A549 treated with CORT108297 at 1 μM for 4 hours (cell line): ENCODE measurements at places on chromosomes 12 and 14. TPM values are rescaled to one million over a fixed set of nuclear protein-coding genes. Genes with fewer than 3 reads are reported as not detected.

DTX3 gene
- total RNA-seq, result 14.1 to 19.9 TPM (median 19.8 TPM) in 5 replicates

ZDHHC22 gene
- total RNA-seq, result 0.20 to 0.46 TPM (median 0.34 TPM) in 5 replicates

TRAF3 gene
- total RNA-seq, result 17.9 to 26.4 TPM (median 24.8 TPM) in 5 replicates

LALBA gene
- total RNA-seq, result not detected in 5 replicates
